ENCODE measurements at places on chromosomes 13 and 19.
A peak's percentile ranks its signal among the peaks of the same experiment; 100 is the strongest.

- DNase-seq, result no peak
Measured at GRCh38 chr19:15253061-15253460, 20.8 kb upstream of the EPHX3 start.

GRCh38 chr13:111897846-111898215 is 169.1 kb upstream of the SOX1 start:
- no peak for DNase-seq

DNA sequence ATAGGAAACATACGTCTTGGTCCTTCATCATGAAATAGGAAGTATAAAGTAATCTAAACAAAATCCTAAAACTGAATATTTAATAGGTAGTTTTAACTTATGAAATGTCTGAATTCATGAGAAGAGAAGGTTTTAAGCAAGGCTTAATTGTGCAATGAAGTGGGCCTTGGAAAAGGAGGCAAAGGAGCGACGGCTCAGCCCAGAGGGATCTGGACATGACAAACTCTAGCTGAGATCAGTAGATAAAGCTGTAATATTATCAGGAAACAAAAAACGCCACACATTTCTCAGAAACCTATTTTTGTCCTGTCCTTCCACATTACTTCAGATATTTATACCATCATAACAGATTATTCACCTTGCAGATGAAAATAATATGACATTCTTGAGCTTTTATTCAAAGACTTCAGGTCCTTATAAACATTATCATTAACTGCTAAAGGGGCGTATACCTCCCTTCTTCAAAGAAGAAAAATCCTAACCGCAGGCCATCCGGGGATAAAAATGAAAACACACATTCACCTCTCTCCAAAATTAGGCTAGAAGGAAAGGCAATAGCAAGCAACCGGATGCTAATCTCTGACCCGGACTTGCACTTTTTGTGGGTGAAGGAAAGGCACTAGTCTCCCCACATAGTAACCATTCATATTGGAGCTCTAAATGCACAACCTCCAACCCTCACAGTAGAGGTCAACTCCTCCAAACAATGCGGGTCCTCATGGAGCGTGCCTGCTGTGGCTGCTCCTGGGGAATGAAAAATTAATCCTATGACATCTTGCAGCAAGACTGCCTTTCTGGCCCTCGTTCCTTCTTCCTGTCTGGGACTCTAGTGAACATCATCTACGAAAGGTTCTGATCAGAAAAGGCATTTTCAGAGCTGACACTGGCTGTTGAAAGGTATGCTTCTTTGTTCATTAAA is 108.8 kb downstream of the TBC1D4 start:
- DNase-seq, result no peak

- DNase-seq, result peak; percentile 65
Measured at GRCh38 chr19:7590256-7590655, 5.4 kb upstream of the CAMSAP3 start.

DNA sequence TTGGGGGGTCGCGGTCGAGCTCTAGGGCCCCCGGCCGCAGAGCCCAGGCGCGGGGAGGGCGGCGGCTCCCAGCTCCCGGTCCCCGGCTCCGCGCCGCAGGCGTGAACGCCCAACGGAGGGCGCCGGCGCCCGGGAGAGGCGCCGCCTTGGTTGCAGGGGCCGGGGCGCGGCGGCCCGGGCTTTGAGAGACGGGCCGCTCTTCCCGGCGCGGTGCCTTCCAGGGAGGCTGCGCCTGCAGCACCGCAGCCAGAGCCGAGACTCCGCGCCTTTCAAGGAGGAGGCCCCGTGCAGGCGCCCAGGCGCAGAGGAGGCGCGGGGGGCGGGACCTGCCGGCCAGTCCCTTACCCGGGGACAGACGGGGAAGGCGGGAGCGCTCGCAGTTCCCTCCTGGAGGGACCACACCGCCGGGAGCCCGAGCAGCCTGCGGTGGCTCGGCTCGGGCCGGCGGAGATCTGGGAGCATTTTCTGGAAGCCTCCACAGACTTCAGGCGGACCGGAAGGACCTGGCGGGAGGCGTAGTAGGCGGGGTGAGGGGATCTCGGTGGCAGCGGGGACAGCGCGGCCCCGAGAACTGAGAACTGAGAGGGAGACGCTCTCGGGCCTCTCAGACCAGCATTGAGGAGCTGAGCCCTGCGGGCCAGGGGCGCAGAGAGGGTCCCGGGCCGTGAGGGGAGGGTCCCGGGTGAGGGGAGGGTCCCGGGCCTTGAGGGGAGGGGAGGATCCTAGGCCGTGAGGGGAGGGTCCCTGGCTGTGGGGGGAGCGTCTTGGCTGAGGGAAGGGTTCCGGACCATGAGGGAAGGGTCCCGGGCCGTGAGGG is 25.5 kb upstream of the MCF2L start:
- DNase-seq, result peak; percentile 22

GRCh38 chr19:19064811-19065745 is 1.3 kb downstream of the SLC25A42 start:
- peak; percentile 4 for DNase-seq

DNA sequence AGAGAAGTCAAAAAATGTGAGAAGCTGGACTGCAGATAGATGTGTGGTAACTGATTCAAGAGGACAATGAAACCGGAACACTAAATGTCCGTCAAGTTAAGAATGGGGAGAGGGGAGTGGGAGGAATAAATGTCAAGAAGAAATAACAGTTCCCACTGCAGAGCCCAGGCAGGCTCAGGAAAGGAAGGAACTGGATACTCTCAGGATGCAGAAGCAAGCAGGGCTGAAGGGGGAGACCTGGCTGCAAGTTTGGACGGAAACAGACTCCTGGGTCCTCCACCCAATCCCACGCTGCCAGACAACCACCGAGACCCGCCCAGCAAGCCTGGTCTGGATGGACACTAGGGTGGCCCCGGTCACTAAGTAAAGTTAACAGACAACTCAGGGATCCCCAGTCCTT is 18.1 kb downstream of the TUBGCP3 start:
- DNase-seq, result no peak

DNA sequence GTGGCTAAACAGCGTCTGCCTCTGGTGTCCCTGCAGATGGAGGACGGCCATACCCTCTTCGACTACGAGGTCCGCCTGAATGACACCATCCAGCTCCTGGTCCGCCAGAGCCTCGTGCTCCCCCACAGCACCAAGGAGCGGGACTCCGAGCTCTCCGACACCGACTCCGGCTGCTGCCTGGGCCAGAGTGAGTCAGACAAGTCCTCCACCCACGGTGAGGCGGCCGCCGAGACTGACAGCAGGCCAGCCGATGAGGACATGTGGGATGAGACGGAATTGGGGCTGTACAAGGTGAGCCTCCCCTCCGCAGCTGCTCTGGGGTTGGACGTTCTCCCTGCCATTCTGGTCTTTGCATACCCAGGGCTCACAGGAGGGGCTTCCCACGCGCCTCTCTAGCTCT is 19.9 kb downstream of the UHRF1 start:
- no peak for DNase-seq

DNA sequence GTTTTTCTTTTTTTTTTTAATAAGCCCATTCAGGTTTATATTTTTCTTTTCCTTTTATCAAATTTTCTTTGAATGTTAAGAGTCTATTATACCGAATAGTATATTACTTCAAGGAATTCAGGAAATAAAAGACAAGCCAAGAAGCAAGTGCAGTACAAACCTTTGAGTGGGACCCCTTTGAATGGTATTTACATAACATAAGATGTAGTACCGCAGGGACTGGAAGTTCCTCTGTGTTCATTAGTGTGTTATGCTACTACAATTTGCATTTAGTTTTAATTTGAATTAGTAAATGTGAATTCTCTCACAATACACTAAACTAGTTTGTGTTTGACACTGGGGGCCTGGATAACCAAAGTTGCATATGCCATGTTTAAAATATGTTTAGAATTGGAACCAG is 339.5 kb downstream of the DCT start:
- no peak for DNase-seq

DNA sequence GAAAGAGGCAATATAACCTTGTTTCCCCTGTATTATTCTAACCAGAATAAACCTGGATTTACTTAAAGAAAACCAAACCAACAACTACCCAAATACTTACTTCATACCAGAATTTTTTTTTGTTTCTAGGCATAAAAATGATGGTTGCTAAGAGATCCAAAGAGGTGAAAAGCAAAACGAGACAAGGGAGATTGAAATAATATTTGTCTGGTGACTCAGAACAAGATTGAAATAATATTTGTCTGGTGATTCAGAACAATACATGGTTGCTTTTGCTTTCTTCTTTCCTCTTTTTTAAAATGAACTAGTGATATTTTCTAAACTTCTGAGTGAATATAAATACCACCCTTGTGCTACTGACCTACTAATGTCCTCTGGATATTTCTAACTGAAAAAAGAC is 592.9 kb downstream of the KCTD12 start:
- DNase-seq, result no peak

- DNase-seq, result no peak
Measured at GRCh38 chr13:113050734-113051431, 54.7 kb upstream of the F7 start.

- DNase-seq, result no peak
Measured at GRCh38 chr19:41096353-41096752, 8.1 kb downstream of the CYP2A13 start.

DNA sequence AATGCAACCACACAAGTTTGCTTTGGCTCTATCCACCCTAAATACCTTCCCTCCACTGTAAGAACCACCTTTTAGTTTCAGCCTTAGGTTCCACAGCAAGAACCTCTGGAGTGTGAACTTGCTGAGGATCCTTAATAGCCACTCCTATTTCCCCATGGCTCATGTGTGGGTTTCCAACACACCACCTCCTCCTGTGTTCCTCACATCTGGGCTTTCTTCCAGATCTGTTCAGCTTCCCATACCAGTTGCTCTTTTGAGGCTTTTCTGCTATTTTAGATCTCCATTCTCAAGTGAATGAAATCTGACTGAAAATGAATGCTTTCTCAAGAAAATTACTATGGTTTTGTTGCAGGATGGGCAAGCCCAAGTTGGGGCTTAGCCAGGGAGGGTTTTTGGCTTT is 104.8 kb upstream of the MIR17HG start:
- no peak for DNase-seq

DNA sequence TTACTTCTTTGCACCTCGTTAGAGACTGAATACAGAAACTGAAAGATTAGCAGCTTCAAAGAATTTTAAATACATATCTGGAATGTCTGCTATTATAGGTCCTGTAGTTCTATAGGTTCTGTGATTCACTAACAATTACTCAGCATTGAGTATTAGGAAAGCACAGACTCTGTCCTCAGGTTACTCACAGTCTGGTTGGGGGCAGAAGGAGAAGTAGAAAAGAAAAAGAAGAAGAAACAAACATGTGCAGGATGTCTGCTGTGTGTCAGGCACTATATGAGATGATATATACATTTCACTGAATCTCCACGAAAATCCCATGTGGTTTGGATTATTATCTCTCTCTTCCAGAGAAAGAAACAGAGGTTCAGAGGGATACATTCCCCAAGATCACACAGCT is 40.1 kb downstream of the SERTM1 start:
- no peak for DNase-seq

DNA sequence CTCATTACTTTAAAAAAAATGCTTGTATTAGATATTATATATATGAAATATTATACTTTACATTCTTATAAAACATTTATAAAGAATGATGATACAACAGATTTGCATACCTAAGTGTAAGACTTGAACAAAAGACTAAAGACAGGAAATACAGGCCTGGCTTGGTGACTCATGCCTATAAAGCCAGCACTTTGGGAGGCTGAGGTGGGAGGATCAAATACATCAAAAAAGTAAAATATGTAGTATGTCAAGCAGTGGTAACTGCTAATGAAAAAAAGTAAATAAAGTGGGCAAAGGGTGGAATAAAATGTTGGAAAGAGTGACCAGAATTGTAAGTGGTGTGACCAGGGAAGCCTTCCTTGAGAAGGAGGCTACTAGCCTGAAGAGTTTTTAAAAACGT is 133.7 kb downstream of the GGACT start:
- peak; percentile 3 for DNase-seq

- DNase-seq, result no peak
Measured at GRCh38 chr13:60402022-60402421, 5.0 kb downstream of the TDRD3 start.

GRCh38 chr13:57857945-57858344 is 226.4 kb downstream of the PCDH17 start:
- no peak for DNase-seq

DNA sequence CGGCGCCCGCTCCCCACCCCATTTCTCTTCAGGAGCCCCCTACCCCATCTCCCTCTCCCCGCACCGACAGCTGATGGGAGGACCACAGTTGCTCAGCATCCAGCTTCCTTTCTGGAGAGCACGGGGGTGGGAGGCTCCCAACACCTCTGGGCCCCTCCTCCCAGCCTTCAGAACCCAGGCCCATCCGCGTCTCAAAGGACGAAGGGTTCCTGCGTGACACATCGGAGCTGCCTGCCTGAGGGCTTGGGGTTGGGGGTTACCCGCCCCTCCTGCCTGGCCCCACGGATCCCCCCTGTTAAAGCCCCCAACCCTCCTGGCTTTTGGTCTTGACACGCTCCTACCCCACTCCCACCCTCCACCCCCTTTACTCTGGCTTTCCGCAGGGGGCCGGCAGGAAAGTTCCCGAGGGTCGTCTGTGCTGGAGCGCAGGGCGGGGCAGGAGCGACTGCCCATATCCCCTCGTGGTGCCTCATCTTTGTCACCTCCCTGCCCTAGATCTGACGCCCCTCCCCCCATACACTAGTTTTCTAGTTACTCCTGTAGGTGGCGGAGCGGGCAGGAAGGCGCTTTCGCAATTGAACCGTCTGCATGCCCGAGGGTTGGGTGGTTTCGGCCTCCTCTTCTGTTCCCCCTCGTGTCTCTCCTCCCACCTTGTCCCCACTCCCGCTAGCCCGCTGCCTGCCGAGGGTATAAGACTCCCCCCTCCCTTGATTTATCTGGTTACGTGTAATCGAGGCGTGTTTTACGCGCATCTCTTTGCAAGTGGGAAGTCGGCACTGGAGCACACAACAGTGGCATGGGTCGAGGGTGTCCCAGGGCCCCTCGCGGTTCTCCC is 924 bp downstream of the TRAPPC5 start:
- peak; percentile 59 for DNase-seq

DNA sequence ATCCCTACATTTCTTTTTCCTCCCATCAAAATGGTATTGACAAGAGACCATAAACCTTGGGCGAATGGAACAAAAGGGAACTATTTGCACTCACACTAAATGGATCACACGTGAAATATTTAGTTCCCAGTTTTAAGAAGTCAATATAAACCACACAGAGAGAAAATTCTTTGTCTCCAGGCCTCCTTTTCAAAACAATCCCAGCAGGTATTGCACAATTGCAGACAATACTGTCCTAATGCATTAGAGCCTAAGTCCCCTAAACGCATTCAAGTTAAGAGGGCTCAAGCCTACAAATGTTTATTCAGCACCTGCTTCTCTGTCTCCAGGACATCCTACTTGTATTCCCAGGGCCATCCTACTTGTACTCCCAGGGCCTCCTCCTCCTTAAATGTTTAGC is 1.3 kb upstream of the B3GLCT start:
- no peak for DNase-seq
